ENCODE measurements at places on chromosomes 5 and 9.
A peak's percentile ranks its signal among the peaks of the same experiment; 100 is the strongest.

- DNase-seq: peak; percentile 71
Observed at GRCh38 chr9:35736201-35736633, 3.8 kb downstream of the CREB3 start.

DNA sequence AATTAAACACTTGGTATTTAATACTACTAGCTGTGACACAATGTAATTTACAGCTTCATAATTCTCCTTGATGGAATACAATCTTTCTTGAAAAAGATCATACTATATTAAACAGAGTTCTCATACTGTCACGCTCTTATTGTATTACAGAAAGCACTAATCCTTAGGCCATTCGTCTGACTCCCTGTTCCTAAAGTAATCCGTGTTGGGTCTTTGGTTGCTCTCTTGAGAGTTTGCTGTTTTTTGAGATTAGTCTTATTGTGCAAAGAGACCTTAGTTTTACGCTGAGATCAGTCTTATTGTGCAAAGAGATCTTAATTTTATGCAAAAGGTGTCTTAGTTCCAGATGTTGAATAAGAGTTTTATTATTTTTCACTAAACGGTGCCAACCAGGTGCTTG lies 190.6 kb downstream of the ISL1 start:
- no peak for DNase-seq

- no peak for DNase-seq
Observed at GRCh38 chr9:101462558-101462957, 27.0 kb upstream of the ALDOB start.

DNA sequence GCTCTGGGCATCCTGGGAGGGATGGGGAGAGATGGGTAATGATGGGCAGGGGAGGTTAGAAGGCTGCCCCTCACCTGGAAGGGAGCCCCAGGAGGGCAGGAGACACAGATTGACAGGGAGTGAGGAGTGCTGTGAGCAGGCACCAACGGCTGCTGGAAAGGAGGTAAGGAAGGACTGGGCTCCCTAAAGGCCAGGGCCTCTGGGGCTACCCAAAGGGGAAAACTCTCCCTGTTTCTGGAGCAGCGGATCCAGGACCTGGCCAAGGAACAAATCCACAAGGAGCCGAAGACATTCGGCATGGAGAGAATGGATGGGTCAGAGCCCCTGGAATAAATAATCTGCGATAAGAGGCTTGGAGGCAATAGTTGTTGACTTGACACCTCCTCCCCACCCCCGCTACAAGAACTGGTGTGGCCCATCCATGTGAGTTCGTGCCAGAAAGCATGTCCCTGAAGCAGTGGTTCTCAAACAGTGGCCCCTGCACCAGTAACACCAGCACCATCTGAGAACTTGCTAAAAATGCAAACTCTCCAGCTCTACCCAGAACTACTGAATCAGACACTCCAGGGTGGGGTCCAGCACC lies 208.3 kb downstream of the GABBR2 start:
- DNase-seq: no peak

DNA sequence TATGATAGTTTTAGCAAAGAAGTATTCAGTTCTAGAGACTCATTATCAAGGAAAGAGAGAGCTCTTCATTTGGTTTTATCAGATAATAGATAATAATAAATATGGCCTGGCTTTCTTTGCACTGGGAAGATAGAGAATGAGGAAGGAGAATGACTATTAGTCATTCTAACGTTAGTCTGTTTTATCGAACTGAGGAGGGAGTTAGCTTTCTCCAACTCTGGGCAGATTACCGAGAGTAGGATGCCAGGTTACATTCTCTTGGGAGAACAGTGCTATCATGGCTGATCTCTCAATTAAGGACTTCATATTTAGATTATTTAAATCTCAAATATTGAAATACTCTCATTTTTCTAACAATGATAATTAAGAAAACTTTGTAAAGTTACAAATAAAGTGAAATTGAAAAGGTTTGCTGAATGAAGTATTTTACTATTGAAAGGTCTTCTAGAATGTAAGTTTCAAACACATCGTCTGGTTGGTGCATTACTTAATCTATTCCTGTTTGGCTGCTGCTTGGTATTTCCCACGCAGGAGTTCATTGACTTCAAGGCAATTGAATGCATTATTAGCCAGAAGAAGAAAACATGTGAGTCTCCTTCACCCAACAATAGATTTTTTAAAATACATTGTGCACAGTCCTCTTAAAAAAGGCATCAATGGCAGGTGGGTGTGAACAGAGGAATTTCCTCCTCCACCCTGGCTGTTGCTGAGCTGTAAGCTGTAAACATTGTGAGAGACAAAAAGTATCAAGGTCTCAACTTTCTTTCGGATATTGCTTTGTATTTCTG lies 140.8 kb downstream of the C9orf152 start:
- no peak for DNase-seq

- no peak for DNase-seq
Observed at GRCh38 chr9:8268881-8269280, 469.3 kb upstream of the DMAC1 start.

DNA sequence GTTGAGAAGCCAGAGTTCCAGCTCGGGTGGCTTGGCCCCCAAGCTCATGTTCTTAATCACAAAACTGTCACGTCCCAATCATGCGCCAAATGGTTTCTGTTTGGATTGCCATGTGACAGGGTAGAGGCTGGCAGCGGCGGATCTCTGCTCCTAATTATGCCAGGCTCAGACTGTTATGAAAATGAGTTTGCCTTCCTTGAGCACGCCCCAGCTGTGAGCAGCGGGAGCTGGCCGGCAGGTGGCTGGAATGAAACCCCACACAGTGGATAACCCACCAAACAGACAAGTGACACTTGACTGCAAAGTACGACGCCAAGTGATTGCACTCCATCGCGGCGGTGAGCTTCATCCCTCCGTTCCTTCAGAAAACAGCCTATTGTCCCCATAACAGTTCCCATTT lies 75.4 kb downstream of the CFAP77 start:
- no peak for DNase-seq

DNA sequence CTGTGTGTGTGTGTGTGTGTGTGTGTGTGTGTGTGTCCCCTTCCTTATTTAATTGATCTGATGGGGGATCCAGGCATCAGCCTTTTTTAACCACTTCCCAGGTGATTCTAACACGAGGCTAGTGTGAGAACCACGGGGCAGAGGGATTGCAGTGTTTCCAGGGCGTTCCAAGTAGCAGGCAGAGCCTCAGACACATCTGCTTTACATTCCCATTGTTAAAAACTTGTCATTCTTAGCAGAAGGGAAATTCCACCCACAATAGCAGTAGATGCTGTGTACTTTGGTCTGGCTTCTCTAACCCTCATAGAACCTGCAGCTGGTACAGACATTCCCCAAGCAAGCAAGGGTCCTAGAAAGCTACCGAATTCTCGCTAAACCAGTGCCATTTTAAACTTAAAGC lies 81.9 kb upstream of the SLC30A5 start:
- DNase-seq: no peak

GRCh38 chr5:138594305-138595058 lies 19.3 kb upstream of the HSPA9 start:
- no peak for DNase-seq

DNA sequence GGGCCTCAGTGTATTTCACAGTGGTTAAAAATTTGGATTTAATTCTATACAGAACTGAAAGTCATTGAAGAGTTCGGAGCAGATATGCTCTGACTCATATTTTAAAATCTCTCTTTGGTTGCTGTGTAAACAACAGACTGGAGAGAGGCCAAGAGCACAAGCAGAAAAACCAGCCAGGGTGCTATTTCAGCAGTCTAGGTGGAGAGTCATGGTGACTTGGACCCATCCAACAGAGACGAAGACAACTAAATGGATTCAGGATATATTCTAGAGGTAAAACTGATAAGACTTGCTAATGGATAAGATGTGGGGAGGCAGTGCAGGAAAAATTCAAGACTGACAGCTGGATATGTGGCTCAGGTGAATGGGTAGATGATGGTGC lies 168.9 kb downstream of the MAPKAP1 start:
- DNase-seq: peak; percentile 72

DNA sequence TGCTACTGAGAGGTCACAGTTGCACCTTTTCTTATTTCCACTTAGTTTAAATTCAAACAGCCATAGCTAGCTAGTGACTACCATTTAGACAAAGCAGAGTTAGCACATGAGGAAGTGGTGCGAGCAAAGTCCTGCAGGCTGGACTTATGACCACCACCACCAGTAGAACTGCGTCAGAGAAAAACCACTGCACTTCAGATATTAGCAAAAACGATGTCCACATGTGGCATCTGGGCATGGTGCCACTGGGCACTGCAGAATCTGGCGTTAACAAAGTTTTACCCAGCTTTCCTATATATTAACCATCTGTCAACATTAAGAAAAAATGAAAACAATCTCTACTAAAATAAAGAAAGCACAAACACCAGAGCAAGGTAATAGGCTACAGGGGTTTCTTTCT lies 80.1 kb downstream of the SPTLC1 start:
- no peak for DNase-seq

GRCh38 chr9:136977223-136977622 lies at the start of gene PTGDS:
Gene PTGDS, plus strand, starts transcription at chr9:136977504. Its CDS starts 75 bp downstream, at chr9:136977579.
- no peak for DNase-seq

DNA sequence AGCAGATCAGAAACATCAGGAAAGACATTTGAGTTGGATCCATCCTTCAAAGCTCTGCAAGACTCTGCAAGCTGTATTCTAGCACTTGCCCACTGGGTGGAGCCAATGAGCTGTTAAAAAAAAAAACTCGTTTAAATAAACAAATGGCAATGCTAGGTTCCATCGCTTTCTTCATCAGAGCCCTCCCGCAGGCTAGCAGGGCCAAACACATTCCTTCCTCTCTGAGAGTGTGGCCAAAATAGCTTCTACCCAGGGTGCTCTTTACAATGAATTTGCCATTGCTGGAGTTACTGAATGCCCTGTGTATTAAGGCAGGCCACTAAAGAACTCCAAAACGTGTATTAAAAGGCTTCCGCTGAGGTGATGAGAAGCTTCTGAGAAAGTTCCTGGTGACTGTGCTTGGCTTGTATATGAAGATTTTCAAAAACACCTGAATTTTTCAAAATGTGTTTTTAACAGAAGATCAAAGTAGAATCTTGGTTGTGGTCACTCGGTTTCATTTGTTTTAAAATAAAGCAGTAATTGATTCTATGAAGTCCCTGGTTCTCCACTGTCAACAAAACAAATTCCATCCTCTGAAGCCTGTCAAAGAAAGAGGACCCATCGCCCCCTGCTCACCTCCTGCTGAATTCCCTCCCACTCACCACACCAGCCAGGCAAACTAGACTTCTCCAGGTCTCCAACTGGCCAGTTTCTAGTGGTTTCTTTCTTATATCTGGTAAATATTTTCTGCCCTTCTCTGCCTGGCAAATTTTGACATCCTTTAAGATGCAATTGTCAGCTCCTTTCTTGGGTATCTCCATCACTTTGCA lies 36.5 kb upstream of the EQTN start:
- DNase-seq: peak; percentile 88

DNA sequence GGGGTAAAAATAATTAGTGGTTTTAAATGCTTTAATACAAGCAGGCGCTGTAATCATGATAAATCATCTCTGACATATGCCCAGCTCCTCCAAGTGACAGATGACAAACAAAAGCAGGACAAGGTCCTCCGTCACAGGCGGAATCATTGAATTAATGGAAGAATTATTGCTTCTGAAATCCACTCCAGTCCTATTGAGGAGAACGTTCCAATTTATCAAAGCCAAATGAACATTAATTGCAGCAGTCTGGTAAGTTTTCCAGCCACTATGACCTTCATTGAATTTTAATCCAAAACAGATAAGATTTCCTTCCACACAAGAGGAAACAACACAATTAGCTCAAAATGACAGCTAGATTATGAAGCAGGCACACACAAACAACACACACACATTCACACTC lies 136.8 kb downstream of the ASTN2 start:
- DNase-seq: no peak

- DNase-seq: peak; percentile 88
Observed at GRCh38 chr9:114108016-114108833, 9.1 kb upstream of the KIF12 start.

GRCh38 chr5:107272954-107273353 lies 397.8 kb downstream of the EFNA5 start:
- DNase-seq: no peak

DNA sequence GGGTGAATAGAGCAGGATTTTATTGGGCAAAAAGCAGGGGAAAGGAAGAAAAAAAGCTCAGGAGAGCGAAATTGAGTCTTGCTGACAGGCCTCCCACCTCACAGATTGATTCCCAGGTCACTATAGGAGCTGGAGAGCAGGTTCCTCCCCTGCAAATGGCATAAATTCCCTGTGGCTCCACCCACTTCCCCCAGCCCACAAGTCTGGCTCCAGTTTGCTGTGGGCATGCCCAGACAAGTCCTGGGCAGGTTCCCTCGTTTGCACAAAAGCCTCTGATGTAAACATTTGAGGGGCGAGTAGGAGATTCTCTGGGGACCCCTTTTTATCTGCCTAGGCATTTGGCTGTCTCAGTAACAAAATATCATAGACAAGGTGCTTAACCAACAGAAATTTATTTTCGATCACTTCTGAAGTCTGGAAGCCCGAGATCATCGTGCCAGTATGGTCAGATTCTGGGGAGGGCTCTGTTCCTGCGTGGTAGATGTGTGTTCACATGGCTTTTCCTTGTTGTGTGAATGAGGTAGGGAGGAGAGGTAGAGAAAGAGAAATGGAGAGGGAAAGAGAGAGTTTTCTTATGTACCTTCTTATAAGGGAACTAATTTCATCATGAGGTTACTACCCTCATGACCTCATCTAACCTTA lies 614.5 kb downstream of the MAT2B start:
- DNase-seq: peak; percentile 21

GRCh38 chr5:17801595-17801994 lies 167.3 kb downstream of the TAF11L14 start:
- DNase-seq: no peak

GRCh38 chr5:66361070-66361469 lies 217.0 kb downstream of the SREK1 start:
- no peak for DNase-seq

GRCh38 chr9:134870746-134871662 lies 9.6 kb upstream of the FCN2 start:
- DNase-seq: no peak

DNA sequence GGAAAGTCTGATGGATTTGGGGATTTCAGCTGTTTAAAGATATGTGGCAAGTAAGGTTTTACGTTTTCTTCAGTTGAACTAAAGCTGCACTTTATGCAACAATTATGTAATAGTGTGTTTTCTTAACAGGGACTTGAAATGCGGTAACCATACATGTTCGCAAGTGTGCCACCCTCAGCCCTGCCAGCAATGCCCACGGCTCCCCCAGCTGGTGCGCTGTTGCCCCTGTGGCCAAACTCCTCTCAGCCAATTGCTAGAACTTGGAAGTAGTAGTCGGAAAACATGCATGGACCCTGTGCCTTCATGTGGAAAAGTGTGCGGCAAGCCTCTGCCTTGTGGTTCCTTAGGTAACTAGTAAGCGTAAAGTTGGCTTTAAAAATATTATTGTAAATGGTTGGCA lies 28.5 kb downstream of the NFX1 start:
- no peak for DNase-seq

DNA sequence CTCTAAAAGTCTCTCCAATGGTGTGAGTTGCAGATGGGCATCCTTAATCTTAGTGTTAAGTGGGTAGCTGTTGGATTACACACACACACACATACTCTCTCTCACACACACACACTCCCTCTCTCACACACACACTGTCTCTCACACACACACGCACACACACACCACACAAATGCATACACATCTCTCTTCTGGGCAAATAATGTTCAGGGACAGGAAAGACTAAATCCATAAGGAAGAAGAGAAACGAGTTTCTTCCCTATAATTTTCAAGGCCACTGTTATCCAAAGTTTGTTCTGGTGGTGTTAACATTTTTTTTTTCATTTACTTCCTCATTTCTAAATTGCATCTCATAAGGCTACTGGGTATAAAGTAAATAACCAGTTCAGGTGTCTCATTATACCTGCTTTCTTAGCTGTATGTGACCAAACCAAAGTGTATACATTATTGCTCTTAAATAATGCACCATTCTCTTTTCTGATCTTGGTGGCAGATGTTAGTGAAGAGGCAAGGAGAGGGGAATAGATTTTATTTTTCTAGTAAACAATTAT lies 22.5 kb upstream of the CCNH start:
- DNase-seq: no peak
